ENCODE measurements at places on chromosomes 7 and 10.

- DNase-seq, result no peak
These were observed 464.0 kb downstream of the INHBA start for GRCh38 chr7:41238851-41239331.

- no peak for DNase-seq
These were observed 84.7 kb downstream of the NRP1 start for GRCh38 chr10:33249659-33250345.

GRCh38 chr7:101792051-101792681 lies 25.3 kb upstream of the CUX1 start:
- no peak for DNase-seq

GRCh38 chr10:21047511-21047910 lies 150.4 kb upstream of the NEBL start:
- no peak for DNase-seq

DNA sequence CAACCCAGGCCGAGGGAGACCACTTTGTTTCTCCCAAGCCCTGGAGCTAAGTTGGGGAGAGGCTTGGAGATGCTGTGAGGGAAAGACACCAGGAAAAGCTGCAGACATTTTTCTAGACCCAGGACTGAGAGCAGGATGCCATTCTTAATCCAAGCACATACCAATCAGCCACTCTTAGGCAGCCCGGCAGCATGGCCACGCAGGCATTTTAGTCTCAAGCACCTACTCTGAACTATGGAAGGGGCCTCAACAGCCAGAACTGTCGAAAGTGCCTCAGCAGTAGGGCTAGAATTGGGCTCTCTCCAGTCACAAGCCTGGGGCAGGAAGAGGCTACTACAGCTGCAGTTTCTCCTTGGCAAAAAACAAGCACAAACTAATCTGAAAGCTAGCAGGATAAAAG lies 57.8 kb downstream of the GCC1 start:
- DNase-seq, result no peak

- DNase-seq, result no peak
These were observed 37.2 kb upstream of the BMPER start for GRCh38 chr7:33868166-33868565.

DNA sequence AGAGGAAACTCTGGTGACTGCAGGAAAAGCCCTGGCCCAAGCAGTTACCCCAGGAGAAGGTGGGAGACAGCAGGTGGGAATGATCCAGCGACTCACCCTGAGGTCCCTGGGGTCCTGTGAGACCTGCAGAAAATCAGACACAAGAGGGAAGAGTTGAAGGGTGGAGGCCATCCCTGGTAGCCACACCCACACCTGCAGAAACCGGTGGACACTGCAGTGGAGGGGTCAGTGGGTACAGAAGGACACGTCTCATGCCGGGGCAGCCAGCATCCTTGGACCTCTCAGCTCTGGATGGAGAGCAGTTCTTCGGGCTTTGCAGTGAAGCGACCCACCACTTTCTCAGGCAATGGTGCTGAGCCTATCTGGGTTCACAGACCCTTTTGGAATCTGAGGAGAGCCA lies 39.0 kb downstream of the COL17A1 start:
- DNase-seq, result no peak

DNA sequence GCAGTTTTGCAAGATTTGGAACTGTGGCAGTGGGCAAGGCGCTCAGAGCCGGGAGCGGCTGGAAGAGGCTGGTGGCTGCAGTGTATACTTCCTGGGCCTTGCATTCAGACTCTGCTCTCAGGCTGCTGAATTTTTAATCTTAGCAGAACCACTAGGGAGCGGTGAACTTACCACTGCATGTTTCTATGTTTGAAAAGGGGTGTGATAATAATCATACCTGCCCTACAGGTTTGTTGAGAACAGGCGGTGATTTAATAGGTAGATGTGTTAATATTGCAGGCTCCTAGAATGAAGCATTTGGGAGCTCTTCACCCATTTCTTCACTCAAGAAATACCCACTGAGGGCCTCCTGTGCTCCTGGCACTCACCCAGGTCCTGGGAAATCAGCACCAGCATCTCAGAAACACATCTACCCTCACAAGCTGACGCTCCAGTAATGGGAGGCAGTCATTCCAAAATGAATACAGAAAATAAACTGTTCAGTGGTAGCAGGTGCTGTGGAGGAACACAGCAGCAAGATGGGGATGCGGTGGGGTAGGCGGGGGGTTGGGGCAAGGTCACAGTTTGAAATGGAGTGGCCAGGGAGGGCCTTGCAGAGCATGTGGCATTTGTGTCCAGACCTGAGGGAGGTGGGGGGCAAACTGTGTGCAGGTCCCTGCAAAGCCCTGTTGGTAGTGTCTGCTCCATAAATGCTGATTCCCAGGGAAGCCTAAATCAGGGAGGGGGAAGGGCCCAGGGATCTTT lies 41.0 kb downstream of the VWA2 start:
- DNase-seq, result no peak

GRCh38 chr7:32524631-32525030 lies 29.3 kb downstream of the AVL9 start:
- DNase-seq, result no peak

DNA sequence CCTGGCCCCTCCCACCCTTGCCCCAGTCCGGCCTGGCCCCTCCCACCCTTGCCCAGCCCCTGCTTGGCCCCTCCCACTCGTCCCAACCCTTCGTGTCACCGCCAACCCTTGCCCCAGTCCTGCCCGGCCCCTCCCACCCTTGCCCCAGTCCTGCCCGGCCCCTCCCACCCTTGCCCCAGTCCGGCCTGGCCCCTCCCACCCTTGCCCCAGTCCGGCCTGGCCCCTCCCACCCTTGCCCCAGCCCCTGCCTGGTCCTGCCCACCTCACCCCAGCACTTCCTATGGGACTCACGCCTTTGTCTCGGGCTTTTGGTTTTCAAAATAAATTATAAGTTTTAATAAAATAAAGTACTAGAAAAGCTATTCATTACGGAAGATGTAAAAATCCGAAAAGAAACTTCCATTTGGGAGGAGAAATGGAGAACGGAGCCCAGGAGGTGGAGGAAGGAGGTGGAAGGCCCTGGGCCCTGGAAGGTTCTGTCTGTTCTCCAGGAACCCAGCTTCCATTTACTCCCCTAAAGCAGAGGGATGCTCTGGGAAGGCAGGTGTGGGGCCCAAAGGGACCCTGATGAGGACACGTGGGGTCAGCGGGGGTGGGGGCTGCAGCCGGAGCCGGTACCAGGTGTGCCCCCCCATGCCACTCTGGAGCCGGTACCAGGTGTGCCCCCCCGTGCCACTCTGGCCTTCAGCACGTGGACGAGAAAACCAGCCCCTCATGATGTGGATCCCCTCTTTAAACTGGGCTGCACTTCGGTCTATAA lies 52.2 kb downstream of the PWWP2B start:
- DNase-seq, result peak; percentile 41

- DNase-seq, result no peak
These were observed at the start of gene HIP1 for GRCh38 chr7:75738604-75738974. Gene HIP1, minus strand, starts transcription at chr7:75738941. Its CDS starts 21 bp downstream, at chr7:75738920.

Measured in activated CD8-positive, alpha-beta T cell treated with anti-CD3 and anti-CD28 coated beads for 36 hours (primary cell).